ENCODE measurements at places on chromosomes 4 and X.

DNA sequence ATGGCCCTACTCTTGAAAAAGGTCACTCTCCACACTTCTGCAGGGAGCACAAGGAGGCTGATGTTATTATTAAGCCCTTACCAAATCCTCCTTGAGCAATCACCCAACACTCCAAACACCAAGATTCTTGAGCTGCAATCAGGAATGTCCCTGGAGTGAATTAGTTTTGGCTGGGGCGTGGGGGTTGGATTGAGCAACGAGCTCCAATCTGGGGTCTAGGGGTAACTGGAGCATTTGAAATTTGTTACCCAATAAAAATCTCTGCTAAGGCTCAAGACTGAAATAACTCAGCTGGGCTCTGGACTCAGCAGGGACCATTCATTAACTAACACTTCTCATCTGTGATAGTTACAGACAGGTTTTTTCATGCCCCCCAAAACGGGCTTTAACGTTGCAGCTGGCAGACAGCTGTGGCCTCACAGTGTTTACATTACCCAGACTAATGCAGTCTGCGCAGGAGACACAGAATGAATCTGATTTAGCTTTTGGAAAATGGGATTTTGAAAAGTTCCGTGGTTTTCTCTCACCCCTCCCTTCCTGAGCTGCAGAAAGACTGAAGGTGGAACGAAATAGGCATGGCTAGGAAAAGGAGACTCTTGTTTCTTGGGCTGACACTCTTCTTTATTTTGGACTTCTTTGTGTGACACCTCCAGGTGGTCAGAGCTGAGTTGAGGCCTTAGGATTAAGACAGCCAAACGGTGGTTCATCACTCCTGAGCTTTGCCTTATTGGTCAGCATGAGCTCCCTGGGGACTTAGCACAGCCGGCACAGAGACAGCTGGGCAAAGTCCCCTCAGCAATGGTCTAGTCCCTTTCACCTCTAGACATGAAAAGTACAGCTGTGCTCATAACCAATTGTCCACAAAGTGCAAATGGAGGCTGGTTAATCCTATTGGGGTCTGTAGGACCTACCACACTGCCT lies 26.6 kb downstream of the PLAC1 start:
- DNase-seq = peak; percentile 90

DNA sequence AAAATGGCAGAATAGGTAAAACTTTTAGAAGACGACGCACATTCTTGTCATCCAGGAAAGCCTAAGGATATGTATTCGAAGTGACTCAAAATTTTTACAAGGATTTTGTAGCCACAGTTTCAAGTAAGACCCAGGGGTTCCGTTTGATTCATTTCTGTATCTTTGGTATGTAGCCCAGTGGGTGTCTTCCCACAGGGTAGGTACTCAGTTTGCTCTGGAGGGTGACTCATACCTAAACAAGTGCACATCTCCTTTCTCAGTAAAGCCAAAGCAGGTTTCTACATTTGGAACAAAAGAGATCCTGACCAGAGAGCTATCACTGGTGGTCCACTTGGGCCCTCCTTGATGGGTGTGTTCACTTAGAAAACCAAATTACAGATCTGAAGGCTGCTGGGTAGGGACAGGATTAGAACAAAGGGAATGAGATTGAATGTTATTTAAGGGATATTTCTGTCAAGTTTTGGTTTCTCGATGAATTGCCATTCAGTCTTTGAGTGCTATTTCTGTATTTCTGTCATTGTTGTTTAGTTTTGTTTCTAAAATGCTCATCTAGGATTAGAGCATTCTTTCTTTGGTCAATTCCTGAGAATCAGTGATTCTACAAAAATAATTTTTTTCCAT lies 56.1 kb downstream of the PLS3 start:
- DNase-seq = no peak

DNA sequence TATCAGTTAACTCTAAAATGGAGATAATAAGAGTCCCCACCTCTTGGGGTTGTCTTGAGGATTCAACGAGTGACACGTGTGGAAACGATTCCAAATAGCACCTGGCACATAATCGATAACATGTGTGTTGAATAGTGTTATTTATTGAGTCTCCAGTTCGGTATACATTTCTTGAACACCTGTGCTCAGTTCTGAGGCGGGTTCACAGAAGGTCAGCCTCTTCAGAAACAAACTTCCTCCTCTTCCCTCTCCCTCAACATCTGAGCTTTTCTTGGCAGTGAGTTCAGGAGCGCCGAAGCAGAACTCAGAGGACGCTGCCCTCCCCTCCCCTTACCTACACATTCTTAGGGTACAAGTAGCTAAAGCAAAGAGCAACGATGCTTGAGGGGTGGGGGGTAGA lies 934 bp downstream of the PDHA1 start:
- DNase-seq = no peak

DNA sequence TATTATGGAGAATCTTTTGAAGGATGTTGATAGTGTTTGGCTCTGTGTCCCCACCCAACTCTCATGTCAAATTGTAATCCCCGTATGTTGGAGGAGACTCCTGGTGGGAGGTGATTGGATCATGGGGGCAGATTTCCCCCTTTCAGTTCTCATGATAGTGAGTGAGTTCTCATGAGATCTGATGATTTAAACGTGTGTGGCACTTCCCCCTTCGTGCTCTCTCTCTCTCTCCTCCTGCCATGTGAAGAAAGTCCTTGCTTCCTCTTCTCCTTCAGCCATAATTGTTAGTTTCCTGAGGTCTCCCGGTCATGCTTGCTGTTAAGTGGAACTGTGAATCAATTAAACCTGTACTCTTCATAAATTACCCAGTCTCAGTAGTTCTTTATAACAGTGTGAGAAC lies 166.1 kb upstream of the NUDT6 start:
- no peak for DNase-seq

DNA sequence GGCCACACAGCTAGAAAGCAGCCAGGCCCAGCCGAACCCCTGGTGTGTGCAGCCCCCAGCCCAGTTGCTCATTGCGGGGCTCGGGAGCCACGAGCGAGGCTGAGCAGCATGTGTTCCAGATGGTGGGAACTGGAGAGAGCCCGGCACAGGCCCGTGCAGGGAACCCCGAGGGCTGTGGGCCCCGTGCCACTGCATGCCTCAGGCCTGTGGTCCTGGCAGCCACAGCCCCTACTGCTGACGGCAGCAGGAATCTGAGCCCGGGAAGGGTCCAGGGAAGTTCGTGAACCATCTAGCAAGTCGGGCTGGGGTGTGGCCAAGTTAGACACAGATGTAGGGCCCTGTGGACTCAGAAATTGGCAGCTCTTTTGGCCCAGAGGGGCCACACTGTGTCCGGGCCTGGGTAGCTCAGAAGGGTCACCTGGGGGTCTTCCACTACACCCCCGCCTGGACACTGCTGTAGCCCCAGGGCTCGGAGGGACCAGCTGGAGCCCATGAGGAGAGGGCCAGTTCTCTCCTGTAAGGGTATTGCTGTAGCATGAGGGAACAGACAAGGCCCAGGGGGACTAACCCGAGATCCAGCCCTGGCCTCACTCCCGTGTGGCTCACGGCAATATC lies 12.1 kb downstream of the HTRA3 start:
- peak; percentile 90 for DNase-seq

DNA sequence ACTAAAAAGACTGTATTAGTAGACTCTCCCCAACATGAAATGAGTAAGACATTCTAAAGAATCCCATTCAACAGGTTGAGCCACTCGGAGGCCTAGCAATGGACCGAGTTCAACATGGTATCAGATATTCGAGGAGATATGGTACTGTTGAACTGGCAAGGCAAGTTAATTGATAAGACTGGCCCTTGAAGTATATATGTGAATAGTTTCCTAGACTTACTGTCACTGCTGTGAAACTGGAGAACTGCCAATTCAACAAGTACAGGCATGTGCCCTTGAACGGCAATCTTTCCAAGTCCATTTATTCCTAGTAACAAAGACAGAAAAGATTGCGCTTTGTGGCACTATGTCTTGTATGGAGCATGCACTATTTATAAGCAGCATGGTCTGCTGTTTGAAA lies 24.4 kb downstream of the FAT1 start:
- DNase-seq = peak; percentile 77

DNA sequence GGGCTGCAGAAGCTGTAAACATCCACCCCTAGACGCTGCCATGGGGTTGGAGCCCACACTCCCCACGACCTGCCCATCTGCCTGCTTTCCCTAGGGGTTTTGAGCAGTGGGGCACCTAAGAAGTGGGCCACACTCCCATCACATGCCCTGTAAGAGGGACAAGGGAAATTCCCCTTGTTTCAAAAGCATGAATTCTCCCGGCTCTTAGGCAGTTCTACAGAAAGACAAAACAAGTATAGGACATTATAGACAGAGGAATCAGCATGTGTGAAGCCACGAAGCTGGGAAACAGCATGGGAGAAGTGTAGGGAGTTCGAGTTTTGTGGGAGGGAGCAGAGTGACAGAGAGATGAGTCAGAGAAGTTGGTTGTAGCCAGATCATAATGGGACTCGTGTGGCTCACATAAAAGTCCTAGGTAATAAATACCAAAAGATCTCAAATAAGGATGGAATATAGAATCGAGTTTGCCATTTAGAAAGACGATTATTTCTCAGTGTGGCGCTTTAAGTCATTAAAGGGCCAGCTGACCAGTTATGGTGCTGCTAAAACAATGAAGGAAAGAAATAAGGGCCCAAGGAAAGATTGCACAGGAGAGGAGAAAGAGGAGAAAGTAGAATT lies 23.9 kb downstream of the APOO start:
- DNase-seq = no peak

DNA sequence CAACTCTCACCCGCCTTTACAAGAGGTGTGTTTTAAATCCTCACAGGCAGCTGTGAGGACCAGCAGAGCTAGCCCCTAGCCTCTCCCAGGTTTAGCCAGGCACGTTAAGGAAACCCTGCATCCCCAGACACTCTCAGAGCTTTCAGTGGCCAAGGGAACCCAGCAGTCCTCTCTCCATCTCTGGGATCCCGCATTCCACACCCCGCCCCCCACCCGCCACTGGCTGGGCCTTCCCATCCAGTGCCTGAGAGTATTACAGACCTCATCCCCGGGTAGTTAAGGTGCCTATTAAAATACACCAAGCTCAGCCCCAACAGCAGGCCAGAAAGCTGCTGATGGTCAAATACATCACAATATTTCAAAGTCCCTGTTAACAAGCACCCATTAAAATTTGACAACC lies 256.2 kb downstream of the BCOR start:
- DNase-seq = no peak

GRCh38 chr4:78047366-78047765 lies 9.8 kb upstream of the FRAS1 start:
- no peak for DNase-seq

GRCh38 chr4:112279882-112280315 lies 5.8 kb downstream of the TIFA start:
- DNase-seq = no peak

- DNase-seq = no peak
Measured at GRCh38 chr4:101066626-101067170, 280.6 kb downstream of the PPP3CA start.

GRCh38 chr4:60805500-60806313 lies 394.4 kb upstream of the ADGRL3 start:
- peak; percentile 34 for DNase-seq

GRCh38 chr4:145839151-145839550 lies 99.5 kb downstream of the ZNF827 start:
- no peak for DNase-seq

- peak; percentile 64 for DNase-seq
Measured at GRCh38 chr4:76308548-76308947, 2.0 kb downstream of the STBD1 start.

GRCh38 chr4:183758758-183759447 lies 99.8 kb downstream of the TRAPPC11 start:
- peak; percentile 20 for DNase-seq

DNA sequence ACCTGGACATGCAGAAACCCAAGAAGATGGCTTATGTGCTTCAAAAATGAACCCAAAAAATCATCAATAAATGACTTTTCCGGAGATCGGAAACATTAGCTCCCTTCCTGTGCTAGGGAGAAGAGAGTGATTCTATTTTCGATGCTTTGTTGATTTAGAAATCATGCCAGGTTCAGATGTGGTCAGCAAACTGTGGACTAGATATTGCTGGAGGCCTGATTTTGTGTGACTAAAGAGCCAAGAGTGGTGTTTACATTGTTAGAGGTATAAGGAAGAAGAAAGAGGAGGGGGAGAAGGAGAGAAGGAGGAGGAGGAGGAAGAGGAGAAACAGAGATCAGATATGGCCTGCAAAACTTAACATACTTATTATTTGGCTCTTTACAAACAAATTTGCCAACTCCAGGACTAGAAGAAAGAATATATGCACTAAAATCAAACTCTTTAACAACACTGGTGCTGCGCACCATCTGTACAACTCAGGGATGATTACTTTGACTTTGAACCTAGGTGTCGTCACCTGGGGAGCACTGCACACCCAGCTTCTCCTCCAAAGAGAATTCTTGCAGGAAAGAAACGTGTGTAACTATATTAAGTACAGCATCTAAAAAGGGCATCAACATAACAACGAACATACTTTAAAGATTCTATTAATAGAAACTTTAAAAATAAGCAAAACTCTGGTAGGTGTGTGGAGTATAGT lies 664.9 kb upstream of the LCORL start:
- DNase-seq = no peak

GRCh38 chr4:87305562-87305961 lies 17.1 kb downstream of the HSD17B13 start:
- no peak for DNase-seq

- DNase-seq = no peak
Measured at GRCh38 chrX:13389501-13389900, 69.6 kb upstream of the ATXN3L start.

DNA sequence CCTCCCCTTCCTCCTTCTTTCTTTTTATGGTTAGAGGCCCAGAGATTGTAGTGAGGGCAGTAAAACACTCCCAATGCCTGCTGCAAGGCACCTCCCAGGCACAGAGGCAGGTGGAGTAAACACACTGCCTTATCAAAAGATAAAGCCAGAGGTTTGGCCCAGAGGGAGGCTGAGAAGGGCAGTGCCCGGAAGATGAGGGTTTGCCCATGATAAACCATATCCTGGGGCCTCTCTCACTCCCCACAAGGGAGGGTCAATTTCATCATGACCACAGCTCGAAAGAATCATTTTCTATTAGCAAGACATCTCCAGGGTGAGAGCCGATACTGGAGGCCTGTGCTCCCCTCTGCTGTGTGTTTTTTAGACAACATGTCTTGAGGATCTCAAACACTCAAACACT lies 98.5 kb upstream of the FAM9C start:
- DNase-seq = no peak

- no peak for DNase-seq
Measured at GRCh38 chrX:53481093-53481492, 46.9 kb upstream of the HSD17B10 start.

GRCh38 chr4:67365661-67366245 lies 179.6 kb downstream of the CENPC start:
- DNase-seq = no peak

- DNase-seq = no peak
Measured at GRCh38 chrX:118496763-118497079, 1.1 kb downstream of the DOCK11 start.

GRCh38 chr4:123783151-123783790 lies 386.7 kb downstream of the SPRY1 start:
- no peak for DNase-seq

DNA sequence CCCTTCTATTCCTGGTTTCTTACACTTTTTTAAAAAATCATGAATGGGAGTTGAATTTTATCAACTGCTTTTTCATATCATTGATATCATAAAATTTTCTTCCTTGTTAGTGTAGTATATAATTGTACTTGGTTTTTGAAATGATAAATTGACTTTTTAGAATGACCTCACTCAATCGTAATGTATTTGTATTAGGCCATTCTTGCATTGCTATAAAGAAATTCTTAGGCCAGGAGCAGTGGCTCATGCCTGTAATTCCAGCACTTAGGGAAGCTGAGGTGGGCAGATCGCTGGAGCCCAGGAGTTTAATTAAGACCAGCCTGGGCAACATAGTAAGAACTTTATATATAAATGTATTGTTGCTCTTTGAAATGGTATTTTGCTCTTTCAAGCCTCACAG lies 6.3 kb downstream of the EXOC1 start:
- no peak for DNase-seq
